Hematopoietic multipotent progenitor cell treated with erythropoietin and hydrocortisone succinate and interleukin-3 and kit ligand, for 4 days (in vitro differentiated cells): ENCODE measurements at places on chromosomes 13 and 19.

GRCh38 chr13:27172495-27172842 is 858 bp upstream of the USP12 start:
- DNase-seq, result peak; percentile 86

DNA sequence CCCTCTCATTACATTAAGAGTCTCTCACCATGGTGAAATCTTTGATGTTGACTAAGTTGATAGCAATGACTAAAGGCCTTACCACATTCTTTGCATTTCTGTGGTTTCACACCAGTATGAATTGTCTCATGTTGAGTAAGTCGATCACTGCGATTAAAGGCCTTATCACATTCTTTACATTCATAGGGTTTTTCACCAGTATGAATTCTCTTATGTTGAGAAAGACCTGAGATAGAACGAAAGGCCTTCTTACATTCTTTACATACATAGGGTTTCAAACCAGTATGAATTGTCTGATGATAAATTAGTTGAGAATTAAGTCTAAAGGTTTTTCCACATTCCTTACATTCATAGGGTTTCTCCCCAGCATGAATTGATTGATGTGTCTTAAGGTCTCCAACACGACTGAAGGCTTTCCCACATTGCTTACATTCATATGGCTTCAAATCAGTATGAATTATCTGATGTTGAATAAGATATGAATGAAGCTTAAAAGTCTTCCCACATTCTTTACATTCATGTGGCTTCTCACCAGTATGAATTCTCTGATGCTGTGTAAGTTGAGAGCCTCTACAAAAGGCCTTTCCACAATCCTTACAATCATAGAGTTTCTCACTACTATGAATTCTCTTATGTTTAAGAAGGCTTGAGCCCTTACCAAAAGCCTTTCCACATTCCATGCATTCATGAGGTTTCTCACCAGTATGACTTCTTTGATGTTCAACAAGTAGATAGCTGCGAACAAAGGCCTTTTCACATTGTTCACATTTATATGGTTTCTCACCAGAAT is 45.6 kb downstream of the ZNF283 start:
- DNase-seq, result no peak

DNA sequence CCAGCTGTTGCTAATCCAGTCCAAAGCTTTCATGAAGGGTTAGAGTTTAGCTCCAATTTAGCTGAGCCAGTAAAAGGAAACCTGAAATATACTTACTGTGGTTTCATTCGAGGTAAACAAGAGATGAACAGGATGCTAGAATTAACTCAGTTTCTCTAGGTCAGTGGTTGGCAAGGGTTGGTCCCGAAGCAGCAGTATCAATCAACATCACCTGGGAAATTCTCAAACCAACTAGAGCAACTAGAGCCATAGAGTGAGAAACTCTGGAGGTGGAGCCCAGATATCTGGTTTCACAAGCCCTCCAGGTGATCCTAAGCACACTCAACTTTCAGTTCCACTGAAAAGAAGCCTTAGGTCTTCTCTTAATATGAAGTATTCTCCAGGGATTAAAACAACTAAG is 376.7 kb downstream of the OXGR1 start:
- no peak for DNase-seq

DNA sequence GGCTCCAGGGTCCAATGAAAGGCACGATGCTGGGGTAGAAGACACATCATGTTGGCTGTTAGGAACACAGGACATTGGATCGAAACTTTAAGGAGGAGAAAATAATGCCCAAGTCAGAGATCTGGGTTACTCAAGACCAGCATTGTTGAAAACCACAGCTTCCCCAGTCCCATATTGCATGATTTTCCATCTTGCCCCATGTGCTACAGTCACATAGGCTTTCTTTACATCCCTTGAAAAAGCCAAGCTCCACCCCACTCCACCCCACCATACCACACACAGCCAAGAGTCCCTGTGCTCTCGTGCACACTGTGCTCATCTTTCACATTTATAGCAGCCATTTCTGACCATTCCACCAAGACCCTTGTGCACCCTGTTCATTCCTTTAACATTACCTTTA is 636.2 kb downstream of the DIAPH3 start:
- DNase-seq, result peak; percentile 10

GRCh38 chr13:111117961-111118360 is 2.9 kb downstream of the ARHGEF7 start:
- no peak for DNase-seq

GRCh38 chr13:59665732-59666131 is 498.0 kb downstream of the DIAPH3 start:
- no peak for DNase-seq

- DNase-seq, result no peak
These were observed 103.4 kb upstream of the POSTN start for GRCh38 chr13:37701972-37702371.

DNA sequence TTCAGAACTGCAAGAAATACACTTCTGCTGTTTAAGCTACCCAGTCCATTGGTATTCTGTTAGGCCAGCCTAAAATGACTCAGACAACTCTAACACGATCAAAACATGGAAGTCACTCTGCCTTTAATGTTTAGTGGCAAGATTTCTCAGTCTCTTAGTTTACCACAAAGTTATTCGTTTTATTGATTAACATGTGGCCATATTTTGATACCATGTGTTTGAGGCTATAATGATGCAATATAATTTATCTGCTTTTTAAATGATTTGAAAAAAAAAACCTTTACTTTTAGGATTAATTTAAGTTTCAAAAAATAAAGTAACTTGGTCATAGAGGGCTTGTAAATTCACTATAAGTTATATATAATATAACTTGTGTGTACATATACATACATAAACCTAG is 223.4 kb downstream of the SPRY2 start:
- DNase-seq, result no peak

GRCh38 chr19:4298810-4299550 is 3.2 kb downstream of the TMIGD2 start:
- no peak for DNase-seq

DNA sequence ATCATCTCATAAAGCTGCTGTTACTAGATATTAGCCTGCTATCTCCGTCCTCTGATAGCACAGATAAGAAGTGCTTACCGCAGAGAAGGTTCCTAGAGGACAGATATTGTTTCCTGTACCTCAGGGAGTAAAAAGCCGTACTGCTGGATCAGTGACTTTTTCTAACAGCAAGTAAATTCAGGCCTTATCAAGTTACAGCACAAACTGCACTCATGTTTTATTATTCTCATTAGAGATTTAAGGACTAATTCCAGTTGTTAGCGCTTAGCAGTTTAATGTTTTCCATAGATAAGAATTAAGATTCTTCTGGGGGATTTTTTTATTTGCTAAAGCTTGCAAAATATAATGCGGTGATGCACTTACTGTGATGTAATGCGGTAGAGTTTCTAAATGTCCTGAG is 119.0 kb upstream of the OBI1 start:
- DNase-seq, result no peak

DNA sequence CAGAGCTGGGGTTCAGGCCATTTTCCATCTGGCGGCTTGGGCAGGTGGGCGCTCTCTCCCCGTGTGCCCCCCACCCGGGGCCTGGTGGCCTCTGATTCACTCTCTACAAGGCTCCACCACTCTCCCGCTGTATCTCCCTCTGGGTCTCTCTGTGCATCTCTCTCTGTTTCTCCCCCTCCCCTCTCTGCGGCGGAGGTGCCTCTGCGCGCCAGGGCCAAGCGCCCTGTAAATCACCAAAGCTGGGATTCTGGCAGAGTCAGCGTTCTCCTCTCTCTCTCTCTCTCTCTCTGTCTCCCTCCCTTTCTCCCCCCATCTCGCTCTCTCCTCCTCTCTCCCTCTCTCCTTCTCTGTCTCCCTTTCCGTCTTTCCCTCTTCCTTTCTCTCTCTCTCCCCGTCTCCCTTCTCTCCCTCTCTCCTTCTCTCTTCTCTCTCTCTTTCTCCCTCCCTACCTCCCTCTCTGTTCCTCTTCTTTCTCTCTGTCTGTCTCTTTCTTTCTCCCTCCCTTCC is 3.9 kb downstream of the NFIC start:
- DNase-seq, result no peak

DNA sequence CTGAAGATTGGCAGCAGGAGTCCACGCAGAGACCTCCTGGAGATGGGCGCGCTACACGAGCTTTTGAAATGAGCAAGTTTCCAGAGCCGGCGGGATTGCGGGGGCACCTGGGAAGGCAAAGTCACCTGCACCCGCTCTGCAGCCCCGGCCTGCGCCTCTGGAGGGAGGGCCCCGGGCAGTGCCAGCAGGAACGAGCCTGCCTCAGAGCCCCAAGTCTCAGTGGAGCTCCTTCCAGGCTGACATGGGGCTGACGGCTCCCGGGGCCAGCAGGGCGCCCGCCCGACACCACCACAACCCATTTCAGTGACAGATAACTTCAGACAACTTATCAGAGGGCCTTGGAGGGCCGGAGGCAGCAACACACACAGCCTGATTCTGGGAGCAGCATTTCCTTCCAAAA is 45.0 kb downstream of the RASA3 start:
- DNase-seq, result no peak

DNA sequence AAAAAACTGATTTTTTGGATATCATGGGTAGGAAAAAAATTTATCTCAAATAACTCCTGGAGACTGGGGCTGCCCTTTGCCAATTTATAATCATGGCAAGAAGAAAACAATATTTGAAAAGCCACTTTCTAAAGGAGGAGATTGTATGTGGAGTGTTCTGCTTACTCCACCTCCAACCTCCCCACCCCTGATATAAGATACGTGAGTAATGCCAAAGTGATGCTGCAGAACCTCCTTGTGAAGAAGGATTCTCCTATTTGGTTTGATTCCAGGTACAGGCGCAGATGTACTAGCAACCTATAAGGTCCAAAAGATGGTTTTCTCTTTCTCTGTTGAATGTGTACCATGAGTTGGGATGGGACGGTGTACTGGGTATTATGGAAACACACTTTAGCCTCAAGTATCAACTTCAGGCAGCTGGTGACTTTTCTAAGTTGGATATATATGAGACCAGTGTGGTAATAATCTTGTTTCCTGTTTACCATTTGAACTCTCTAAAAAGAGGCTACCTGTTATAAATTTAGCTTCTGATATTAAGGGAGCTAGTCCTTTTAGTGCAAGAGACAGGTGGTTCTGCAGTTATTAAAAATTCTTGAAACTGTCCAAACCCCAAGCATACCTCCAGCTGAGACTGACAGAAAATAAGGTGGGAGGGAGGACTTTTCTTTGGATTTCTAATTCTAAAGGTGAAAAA is 724.0 kb upstream of the MIR17HG start:
- no peak for DNase-seq

- DNase-seq, result no peak
These were observed 93.2 kb upstream of the C1QTNF9B start for GRCh38 chr13:23990455-23990854.

- DNase-seq, result no peak
These were observed 18.5 kb downstream of the KLF2 start for GRCh38 chr19:16343156-16343555.

- DNase-seq, result peak; percentile 63
These were observed 1109.1 kb upstream of the MIR17HG start for GRCh38 chr13:90238413-90238812.

DNA sequence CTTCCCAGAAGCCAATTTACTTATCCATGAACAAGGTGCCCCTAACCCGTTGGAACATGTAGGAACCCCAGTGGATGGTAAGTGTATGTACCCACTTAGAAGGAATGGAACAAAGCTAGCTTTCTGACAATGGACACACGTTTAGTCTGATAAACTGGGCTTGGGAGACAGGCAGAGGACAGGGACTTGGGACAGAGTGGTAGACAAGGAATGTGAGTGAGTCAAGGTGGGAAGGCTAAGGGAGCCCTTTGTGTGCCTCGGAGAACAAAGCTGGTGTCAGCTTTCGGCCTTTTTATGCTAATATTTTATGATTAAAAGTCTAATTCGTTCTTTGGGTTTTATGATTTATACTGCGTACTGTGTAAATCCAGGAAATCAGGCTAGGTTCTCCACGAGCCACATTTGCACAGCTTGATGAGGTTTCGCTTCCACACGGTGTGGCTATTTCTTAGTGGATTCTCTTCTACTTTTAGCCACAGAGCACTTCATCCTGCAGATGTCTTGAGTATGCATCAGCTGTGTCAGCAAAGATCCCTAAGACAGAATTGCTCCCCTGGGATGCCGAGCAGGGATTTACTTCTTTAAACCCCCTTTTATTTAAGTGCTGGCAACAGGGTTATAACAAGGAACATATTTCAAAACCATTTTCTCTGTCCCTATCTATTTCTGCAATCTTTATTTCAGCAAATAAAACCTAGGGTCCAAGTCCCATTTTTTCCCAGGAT is 258.5 kb downstream of the DLEU7 start:
- DNase-seq, result no peak

GRCh38 chr19:28526038-28526437 is 686.9 kb downstream of the UQCRFS1 start:
- DNase-seq, result no peak

DNA sequence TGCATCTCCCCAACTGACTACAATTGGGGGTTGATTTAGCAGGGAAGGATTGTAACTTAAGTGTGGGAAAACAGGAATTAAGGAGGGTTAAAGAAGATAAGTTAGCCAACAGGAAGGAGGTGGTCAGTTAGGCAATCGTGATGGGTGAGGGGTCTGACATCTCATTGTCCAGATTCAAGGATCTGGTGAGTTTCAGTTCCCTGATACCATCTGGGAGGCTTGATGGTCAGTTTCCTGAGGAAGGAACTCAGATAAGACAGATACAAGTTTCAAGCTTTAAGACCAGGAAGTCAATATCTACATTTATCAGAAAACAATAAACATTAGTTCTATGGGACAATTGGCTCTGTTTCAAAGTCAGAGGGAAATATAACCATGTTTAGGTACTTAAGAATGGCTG is 601.8 kb downstream of the SLITRK6 start:
- DNase-seq, result peak; percentile 8

DNA sequence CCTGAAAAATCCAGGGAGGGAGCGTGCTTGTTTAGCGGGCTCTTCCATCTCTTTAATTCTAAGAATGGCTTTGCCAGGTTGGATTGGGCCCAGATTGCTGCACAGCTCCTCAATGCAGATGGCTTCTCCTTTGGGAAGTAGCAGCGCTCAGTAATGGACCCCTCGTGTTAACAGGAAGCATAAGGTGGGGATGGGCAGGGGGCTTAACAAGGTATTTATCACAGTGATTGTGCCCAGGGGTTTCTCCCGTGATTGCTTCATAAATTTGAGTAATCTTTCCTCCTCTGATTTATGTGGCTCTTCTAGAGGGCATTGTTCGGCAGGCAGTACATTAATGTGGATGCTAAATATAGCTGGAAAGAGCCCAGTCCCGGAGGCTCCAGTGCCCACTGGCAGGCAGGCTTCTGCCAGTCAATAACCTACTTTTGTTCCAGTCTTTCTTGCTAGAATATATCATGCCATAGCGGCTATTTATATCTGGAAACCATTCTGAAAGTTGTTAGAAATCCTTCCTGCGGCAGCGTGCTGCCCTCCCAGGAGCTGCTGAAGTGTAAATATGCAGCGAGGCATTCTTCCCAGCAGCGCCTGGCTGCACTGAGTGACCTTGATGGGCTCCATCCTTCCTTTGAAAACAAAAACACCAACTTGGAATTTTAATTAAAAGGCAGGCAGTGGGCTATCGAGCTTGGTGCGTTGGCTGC is 65.0 kb downstream of the FGF9 start:
- no peak for DNase-seq

- DNase-seq, result no peak
These were observed 36.6 kb downstream of the PDS5B start for GRCh38 chr13:32622827-32623226.

GRCh38 chr13:59914556-59914955 is 249.2 kb downstream of the DIAPH3 start:
- no peak for DNase-seq
